ENCODE measurements at places on chromosomes 6 and 20. TPM values are rescaled to one million over a fixed set of nuclear protein-coding genes. Genes with fewer than 3 reads are reported as not detected.
A peak's percentile ranks its signal among the peaks of the same experiment; 100 is the strongest.

PEX3 gene
- total RNA-seq, result 18.4 TPM

DNA sequence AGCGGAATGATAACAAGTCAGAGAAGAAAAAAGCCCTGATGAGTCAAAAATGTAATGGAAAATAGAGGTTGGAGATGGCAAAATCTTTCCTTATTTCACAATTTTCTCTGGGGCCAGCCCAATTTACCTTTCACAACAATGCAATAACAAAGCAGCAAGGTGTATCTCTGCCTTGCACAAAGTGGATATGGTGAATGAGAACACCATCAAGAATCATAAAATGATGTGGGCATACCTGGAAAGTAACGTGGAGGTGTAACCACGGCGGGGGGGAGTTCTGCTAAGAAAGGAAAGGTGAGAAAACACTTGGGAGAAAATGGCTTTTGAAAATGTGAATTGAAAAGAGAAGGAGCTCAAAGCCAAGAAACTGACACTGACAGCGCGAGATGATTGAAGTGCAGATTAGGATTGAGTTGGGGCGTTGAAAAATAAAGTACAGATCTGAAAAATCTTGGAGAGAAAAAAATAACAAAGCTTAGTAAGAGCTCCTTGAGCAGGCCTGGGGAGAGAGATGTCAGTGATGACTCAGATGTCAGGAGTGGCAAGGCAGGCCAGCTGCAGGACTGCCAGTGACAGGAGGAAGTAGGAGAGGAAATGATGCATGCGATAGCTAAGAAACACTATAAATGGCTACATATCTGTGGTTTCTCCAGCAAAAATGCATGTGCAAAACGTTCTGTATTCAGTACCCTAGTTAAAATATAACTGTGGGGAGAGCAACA is 26.2 kb downstream of the ARHGAP18 start:
- H3K27ac ChIP-seq, result peak overlapping the region; percentile 53
- H3K4me3 ChIP-seq, result 0 out of 2 replicates have a peak overlapping the region, but pooled peaks have one; percentile 2
- H3K36me3 ChIP-seq, result no peaks in the 10 kb centered on the region
- peaks cover 25% of the 10 kb centered on the region for H3K4me1 ChIP-seq

HDGFL1 gene
- not detected for total RNA-seq

DNA sequence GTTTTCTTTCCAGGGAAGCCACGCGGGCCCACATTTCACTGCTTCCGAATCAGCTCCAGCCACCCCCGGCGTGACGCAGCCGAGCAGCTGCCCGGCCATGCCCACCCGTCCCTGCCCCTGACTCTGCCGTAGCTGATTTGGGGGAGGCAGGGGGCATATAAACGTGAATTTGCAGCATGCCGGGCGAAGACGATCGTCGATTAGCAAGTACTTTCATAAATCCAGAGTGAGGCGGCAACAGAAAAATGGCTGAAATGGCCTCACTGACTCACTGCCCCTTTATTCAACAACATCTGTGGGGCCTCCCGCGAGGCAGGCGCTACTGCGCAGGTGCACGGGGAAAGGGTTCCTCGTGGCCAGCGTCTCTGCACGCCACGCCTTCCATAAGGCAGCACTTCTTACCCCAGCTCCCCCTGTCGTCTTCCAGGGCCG is 118.0 kb downstream of the DLL1 start:
- H3K27ac ChIP-seq, result no peak overlapping the region
- no peaks in the 10 kb centered on the region for H3K4me1 ChIP-seq
- no peaks in the 10 kb centered on the region for H3K36me3 ChIP-seq
- DNase-seq, result no peak

PPP1R16B gene
- not detected for total RNA-seq

DNA sequence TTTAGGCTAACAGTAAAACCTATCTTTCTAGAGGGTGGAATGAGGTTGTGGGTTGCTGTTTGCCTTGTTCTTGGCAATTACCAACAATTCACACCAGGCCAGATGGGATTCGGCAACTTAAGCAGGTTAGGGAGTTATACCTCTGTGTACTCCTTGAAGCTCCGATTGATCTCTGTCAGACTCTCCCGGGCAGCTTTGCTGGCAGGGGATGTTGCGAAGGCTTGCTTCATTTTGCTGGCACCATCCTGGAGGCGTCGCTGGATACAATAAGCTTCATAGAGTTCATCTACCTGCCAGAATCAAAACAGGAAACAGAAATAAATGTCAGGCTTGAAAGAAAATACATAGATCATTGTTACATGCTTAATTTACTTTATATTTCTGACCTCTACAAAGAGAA is 66.4 kb upstream of the ARMH2 start:
- no peak overlapping the region for H3K27ac ChIP-seq
- H3K27me3 ChIP-seq, result no peaks in the 10 kb centered on the region
- no peak for DNase-seq
- H3K36me3 ChIP-seq, result no peaks in the 10 kb centered on the region
- no peak overlapping the region for H3K4me3 ChIP-seq

GRCh38 chr6:166010136-166010960 is 157.3 kb downstream of the TBXT start:
- peaks cover 43% of the 10 kb centered on the region for H3K27me3 ChIP-seq
- no peak overlapping the region for H3K4me3 ChIP-seq
- H3K4me1 ChIP-seq, result no peaks in the 10 kb centered on the region
- no peak for DNase-seq
- no peaks in the 10 kb centered on the region for H3K36me3 ChIP-seq

SIGLEC1 gene
- total RNA-seq, result 0.13 TPM

PKIB gene
- total RNA-seq, result 4.8 TPM

GRCh38 chr6:170316071-170316470 is 9.5 kb downstream of the FAM120B start:
- no peak for DNase-seq
- no peak overlapping the region for H3K27ac ChIP-seq
- H3K4me3 ChIP-seq, result no peak overlapping the region

LRRC73 gene
- 0.55 TPM for total RNA-seq

TMEM239 gene
- not detected for total RNA-seq

- DNase-seq, result no peak
- H3K36me3 ChIP-seq, result no peaks in the 10 kb centered on the region
- H3K4me1 ChIP-seq, result no peaks in the 10 kb centered on the region
- no peaks in the 10 kb centered on the region for H3K27me3 ChIP-seq
- no peak overlapping the region for H3K4me3 ChIP-seq
- no peak overlapping the region for H3K27ac ChIP-seq
These were observed 30.6 kb downstream of the FASTKD5 start for GRCh38 chr20:3129094-3129493.

DNA sequence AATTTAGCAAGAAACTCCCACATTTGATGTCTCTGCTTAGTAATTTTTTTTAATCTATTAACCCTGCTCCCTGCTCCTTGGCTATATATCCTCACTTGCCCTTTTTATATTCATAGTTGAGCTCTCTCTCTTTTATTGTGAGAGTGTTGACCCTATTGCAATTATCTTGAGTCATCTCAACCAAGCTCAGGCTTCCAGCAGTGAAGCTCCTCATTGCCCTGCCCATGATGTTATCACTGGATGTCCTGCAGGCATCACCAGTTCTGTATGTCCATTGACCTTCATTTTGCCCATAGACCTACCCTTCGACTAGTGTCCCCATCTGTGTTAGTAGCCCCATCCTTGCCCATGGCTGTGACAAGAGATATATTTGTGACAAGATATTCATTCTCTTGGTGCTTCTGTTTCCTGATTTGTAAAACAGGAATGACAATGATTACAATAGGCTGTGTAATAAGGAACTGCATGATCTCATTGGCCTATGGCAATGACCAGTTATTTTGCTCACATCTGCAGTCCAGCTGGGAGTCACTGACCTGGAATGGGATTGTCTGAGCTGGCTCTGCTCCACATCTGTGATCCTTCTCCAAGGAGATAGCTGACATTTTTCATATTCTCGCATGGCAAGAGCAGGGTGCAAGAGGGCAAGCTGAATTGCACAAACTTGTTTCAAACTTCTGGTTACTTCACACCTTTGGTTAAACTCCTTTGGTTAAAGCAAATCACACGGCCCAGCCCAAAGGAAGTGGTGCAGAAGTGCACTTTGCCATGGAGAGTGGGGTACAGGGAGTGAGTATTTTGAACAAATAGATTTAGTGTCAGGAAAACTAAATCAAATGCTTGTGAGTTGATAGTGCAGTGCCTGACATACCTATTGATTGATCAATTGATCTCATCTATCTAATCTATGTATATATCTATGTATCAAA is 47.7 kb upstream of the CST5 start:
- H3K27ac ChIP-seq, result no peak overlapping the region
- DNase-seq, result no peak
- no peaks in the 10 kb centered on the region for H3K36me3 ChIP-seq
- H3K27me3 ChIP-seq, result no peaks in the 10 kb centered on the region
- no peaks in the 10 kb centered on the region for H3K4me1 ChIP-seq
- H3K4me3 ChIP-seq, result no peak overlapping the region

NNAT gene
- total RNA-seq, result not detected

TREML2 gene
- not detected for total RNA-seq

DNA sequence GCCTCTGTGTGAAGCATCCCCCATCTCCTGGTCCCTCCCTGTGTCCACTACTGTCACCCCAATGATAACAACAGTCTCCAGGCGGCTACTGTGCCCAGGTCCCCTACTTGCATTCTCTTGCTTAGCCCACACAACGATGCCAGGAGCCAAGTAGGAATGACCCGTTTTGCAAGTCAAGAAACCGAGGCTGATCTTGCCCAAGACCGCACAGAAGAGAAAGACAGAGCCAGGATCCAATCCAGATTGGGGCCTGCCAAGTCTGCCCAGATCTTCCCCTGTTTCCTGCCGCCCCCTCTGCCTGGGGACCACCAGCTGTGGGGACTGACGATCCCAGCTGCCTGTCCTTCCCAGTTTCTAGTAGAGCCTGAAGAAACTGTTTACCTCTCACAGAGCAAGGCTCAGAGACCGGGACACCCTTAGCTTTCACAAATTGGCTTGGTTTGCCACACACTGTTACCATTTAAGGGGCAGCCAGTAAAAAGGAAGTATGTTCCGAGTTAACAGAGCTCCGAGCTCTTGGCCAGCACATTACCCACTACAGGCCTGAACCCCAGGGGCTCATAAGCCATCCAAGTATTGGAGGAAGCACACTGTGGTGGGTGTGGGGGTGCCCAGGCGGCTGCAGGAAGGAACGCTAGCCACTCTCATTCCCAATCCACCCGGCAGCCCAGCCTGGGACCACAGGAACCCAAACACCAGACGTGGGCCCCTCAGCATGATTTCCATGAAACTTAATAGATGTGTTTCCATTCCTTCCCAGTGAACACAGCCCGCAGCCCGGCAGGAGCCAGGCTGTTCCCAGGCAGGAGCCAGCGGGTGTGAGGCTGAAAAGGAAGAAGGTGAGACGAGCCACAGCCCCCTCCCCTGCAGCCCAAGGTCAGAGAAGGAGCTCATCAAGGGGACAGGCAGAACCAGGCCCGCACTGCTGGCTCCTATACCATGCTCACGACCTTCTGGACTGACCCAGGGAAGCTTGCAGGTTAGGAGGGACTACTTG is 7.9 kb downstream of the KIAA1755 start:
- H3K27ac ChIP-seq, result no peak overlapping the region
- no peaks in the 10 kb centered on the region for H3K27me3 ChIP-seq
- H3K4me3 ChIP-seq, result no peak overlapping the region
- peak; percentile 13 for DNase-seq
- H3K4me1 ChIP-seq, result no peaks in the 10 kb centered on the region
- H3K36me3 ChIP-seq, result no peaks in the 10 kb centered on the region

DNA sequence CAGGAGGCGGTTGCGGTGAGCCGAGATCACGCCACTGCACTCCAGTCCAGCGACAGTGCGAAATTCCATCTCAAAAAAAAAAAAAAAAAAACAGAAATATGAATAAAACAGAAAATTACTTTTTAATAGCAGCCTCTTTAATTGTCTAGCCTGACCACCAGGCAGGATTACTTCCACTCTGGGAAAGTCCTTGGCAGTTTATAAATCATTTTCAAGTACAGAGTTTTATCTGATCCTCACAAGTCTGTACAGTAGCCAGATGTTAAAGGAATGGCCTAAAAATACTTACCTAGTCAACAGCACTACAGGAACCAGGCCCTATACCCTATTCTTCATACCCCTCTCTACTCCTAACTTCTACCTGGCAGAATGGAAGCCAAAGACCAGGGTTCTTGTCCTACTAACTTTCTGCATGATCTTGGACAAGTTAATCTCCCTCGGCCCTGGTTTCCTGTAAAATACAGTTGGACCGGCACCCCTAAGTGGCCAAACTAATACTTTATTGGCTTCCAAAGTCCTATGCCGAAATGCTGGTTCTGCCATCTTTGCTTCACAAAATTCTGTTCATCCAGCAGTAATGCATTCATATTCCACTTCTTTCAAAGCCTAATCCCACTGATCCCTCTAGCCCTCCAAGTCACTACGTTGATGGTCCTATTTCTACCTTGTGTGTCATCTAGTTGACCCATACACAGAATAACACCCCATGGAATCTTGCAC is 1.9 kb downstream of the EIF2S2 start:
- H3K27ac ChIP-seq, result no peak overlapping the region
- H3K27me3 ChIP-seq, result no peaks in the 10 kb centered on the region
- H3K4me3 ChIP-seq, result peak overlapping the region; percentile 78
- peaks cover 27% of the 10 kb centered on the region for H3K4me1 ChIP-seq
- DNase-seq, result no peak

GRCh38 chr20:23305098-23305497 is 45.5 kb upstream of the NXT1 start:
- no peaks in the 10 kb centered on the region for H3K36me3 ChIP-seq
- H3K27me3 ChIP-seq, result peaks cover 50% of the 10 kb centered on the region
- no peak for DNase-seq

METTL24 gene
- not detected for total RNA-seq

DNA sequence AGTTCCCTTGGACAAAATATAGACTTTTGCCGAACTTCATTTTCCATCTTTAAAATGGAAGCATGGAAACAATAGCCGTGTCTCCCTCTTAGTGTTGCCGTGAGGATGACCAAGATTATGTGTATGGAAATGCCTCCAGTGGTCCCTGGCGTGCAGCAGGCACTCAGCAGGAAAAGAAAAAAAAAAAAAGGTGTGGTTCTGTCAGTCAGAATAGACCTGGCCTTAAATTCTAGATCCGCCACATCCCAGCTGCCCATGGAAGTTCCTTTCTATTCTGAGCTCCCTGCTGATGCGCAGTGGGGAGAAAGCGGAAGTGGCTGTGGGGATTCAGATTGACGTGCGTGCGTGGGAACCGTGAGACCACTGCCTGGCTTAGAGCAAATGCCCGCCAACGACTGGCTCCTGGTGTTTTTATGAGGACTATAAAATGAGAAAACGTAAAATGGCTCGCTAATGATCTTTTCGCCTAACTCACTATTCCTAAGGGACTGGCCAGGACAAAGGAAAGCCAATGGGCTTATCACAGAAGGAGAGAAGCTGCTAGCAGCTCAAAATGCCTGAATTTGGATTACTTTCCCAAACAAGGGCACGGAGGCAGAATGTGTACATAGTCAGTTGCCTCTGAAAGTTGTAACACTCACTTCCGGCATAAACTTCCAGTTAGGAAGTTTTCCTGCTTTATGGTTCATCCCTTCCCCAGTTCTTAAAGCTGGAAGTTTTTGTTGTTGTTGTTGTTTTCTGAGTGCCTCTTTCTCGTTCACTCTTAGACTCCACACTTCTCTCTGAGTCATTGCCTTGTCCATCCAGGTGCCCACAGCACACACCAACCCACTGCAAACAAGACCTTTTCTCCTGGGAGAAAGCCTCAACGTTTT is 11.4 kb upstream of the PDE10A start:
- H3K4me1 ChIP-seq, result no peaks in the 10 kb centered on the region
- H3K27ac ChIP-seq, result no peak overlapping the region
- DNase-seq, result no peak
- peaks cover 16% of the 10 kb centered on the region for H3K27me3 ChIP-seq
